Activated CD8-positive, alpha-beta memory T cell treated with anti-CD3 and anti-CD28 coated beads for 1 hour (primary cell): ENCODE measurements at places on chromosomes 12 and 14.

GRCh38 chr12:82593901-82594396, 92.8 kb upstream of the TMTC2 start:
- DNase-seq: no peak

- DNase-seq: no peak
These were observed 284.6 kb downstream of the BCAT1 start for GRCh38 chr12:24664161-24664880.

DNA sequence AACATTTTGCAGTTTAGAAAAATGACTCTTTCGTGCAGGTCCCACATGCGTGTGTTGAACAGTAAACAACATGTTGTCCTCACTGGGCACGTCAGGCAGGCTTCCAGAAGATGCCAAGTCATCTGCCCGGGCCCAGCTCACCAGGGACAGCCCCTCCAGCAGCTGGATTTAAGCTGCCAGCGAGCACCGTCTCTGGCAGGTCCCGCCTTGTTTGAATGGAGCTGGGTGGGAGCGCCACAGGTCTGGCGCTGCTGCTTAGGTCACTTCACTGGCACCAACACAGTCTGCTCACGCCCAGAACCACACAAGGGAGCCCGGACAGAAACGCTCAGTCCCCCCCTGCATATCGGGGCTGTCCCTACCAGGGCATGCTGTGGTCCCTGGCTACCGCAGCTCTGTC, 33.1 kb upstream of the MMP17 start:
- DNase-seq: no peak

- DNase-seq: no peak
These were observed 392.0 kb downstream of the EMP1 start for GRCh38 chr12:13588574-13588973.

- DNase-seq: no peak
These were observed 3.7 kb downstream of the AQP2 start for GRCh38 chr12:49953961-49954846.

GRCh38 chr12:69524755-69525469, 54.7 kb downstream of the FRS2 start:
- no peak for DNase-seq

- no peak for DNase-seq
These were observed 188.9 kb downstream of the NPAS3 start for GRCh38 chr14:33127531-33127930.

- no peak for DNase-seq
These were observed 39.3 kb downstream of the PPM1A start for GRCh38 chr14:60288279-60288678.

GRCh38 chr14:83147006-83147405, 1613.4 kb upstream of the SEL1L start:
- DNase-seq: no peak

DNA sequence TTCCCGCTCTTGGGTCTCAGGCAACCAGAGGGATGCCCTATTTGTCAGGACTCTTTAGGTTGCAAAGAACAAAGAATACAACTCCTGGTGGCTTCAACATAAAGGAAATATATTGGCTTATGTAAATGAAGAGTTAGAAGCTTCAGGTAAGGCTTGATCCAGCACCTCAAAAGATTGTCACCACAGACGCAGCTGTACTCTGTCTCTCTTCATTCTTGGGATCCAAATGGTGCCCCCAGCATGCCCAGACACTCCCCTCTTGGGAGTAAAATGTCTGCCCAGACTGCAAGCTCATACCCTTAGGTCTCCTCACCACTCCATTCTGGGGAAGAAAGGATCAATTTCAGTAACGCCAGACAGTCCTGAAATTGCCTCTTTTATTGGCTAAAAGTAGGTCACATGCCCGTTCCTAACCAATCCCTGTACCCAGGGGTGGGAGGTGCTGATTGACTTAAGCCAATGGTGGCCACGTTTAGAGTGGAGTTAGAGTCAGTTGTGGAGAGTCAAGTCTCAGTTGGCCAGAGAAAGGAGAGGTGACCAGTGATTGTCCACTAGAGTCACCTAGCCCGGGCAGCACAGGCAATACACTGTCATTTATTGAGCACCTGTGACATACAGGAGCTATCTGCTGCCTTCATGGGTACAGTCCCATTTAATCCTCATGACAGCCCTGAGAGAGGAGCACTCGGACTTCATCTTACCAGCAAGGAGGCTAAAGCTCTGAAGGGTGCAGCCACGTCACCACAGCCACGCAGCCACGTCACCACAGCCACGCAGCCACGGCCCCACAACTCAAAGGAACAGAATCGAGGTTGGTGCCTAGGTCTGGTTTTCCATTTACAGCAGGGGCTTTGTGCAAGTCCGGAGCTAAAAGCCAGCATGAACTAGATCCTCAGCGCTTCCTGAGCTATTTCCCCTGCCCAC, 19.7 kb upstream of the BEGAIN start:
- no peak for DNase-seq

DNA sequence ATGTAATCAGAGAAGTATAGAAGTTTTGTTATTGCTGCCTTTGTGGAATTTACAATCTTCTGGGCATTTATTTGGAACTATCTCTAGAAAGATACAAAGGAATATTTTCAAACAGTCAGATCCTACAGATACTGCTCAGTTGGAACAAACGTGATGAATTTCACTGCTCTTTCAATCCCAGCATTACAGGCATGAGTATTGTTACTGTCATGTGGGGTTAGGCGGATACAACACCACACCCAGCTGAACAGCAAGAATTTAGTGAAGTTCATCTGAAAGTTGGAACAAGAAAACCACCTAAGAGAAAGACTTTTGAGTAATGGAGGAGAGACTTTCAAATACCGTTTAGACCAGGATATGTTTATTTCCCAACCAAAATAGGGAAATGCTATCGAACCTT, 123.3 kb upstream of the PLXNC1 start:
- DNase-seq: no peak

- no peak for DNase-seq
These were observed 48.5 kb downstream of the SAV1 start for GRCh38 chr14:50619569-50620141.

GRCh38 chr14:88563845-88564244, 1.0 kb downstream of the ZC3H14 start:
- DNase-seq: no peak

GRCh38 chr12:88172844-88173407, 30.8 kb downstream of the TMTC3 start:
- no peak for DNase-seq

- no peak for DNase-seq
These were observed 77.9 kb upstream of the BBS10 start for GRCh38 chr12:76426160-76426559.

DNA sequence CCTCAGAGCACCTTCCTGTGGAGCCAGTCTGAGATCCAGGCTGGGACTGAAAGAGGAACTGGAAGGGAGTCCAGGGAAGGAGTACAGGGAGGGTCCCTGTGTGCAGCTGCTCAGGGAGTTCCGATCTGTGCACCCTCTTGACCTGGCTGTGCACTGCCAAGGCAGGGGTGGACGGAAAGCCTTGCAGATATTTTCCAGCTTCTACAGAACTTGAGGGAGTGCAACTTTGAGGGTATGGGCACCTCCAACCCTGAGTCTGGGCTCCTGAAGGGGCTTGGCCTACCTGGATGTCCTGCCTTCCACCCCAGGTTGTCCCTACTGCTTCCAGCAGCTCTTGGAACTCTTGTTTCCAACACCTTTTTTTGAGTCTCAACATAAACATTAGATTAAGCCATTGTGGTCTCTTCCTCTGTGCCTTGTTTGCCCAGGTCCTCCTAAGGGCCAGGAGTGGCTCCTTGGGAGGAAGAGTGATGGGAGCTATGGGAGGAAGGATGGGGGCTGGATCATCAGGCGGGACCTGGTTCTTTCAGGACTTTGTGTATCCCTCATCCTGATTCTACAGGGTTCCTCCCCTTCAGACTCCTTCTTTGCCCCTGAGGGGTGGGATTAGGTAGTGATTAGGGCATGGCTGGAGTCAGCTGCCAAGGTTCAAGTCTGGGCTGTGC, 3.5 kb downstream of the KRT7 start:
- no peak for DNase-seq

- peak; percentile 43 for DNase-seq
These were observed 805.4 kb downstream of the VRK1 start for GRCh38 chr14:97602438-97603117.

- DNase-seq: no peak
These were observed 99.2 kb upstream of the SCAF11 start for GRCh38 chr12:46089414-46090162.

- DNase-seq: no peak
These were observed 12.9 kb upstream of the SERPINA4 start for GRCh38 chr14:94548131-94548998.

DNA sequence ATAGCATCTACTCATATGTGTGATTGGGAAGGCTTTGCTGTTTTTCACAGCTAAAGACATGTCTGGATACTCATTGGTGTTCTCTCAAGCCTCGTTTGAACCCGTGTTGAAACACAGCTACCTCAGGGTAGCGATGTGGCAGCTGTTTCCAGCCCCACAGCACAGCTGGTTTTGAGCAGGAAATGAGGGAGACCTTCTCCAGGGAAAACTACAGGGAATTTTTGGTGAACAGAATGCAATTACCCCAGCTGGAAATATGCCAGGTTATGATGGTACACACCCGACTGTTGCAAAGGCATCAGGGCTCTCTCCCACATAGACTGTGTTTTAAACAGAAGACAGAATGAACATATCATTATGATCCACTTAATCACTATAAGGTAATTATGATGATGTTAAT, 828.9 kb downstream of the VRK1 start:
- DNase-seq: no peak

DNA sequence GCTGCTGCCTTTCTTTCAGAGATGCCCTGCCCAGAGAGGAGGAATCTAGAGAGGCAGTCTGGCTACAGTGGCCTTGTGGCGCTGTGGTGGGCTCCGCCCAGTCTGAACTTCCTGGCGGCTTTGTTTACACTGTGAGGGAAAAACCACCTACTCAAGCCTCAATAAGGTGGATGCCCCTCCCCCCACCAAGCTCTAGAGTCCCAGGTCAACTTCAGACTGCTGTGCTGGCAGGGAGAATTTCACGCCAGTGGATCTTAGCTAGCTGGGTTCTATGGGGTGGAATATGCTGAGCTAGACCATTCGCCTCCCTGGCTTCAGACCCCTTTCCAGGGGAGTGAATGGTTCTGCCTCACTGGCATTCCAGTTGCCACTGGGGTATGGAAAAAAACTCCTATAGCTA, 25.6 kb downstream of the SPATA7 start:
- no peak for DNase-seq

GRCh38 chr12:26338586-26339572, 143.5 kb downstream of the SSPN start:
- DNase-seq: no peak

- DNase-seq: no peak
These were observed 36.3 kb downstream of the LIMA1 start for GRCh38 chr12:50246873-50247612.

DNA sequence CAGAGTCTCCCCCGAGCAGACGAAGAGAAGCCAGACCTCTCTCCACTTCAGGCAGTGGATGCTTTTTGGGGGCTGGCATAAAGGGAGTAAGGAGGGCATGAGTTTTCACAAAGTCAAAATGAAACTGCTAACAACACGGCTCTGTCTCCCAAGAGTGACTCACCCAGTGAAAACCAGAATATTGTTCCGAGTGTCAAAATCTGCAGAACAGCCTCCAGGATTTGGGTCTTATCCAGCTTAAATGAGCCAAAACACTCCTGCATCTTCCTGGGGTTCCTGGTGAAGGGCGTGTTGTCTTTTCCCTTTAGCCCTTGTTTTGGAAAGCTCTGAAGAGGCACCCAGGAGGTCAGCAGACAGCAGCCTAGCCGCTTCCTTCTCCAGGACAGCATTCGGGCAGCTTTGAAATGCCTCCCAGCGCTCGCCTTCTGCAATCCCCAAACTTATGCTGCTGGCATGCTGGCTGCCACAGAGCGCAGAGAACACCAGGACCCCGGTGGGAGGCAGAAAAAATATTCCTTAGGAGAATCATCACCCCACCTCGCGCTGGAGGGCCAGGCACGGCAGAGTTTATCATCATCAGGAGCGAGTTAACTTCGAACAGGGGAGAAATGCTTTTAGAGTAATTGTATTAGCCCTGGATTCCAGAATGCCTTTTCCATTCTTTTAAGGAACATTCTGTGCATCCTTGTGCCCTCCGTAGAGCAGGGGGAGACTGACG, 117.7 kb upstream of the NCOR2 start:
- DNase-seq: no peak

DNA sequence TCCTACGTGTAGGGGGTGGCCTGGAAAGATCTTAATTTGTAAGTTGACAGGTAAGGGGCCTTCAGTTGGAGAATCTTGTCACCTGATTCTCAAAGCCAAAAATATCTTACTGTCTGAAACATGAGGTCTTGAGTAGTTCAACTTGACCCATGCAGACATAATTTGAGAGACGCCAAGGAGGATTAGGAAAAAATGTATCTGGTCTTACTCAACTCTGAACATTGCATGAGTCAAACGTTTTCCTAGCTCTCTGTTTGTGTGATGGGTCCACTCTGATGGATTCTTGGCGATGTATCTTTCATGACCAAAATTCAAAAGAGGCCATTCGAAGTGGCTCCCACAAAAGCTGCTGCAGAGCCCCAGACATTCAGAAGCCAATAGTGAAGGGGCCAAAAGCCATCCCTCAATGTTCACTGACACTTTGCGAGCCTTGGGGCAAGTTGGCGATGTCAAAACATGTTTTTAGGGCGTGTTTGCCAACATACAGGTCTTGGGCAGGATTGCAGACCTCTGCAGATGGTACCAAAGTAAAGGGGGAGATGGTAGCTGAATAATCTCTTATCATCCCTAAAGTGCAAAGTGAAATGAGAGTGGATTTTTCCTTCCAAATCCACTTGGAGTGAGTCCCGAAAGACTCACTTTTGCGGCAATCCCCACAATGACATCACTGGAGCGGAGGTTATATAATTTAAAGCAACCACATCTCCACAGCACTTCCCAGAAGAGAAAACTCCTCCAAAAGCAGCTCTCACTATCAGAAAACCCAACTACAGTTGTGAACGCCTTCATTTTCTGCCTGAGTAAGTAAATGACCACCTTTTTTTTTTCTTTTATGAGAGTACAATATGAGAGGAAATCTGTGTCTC, at the start of gene BDKRB1:
TSS of gene BDKRB1 (plus strand) at position 710 of the 866 bp plus-strand sequence. CDS start 7,473 bp downstream, outside the sequence.
- no peak for DNase-seq

GRCh38 chr12:127774828-127775227, 492.1 kb upstream of the TMEM132C start:
- no peak for DNase-seq

GRCh38 chr14:77037215-77037937, 8.9 kb upstream of the IRF2BPL start:
- no peak for DNase-seq

GRCh38 chr12:111444314-111444924, 38.7 kb downstream of the SH2B3 start:
- DNase-seq: no peak
